DMS79 (cell line): ENCODE measurements at places on chromosomes 1 and 21.

GRCh38 chr1:154493276-154493675 is 8.7 kb upstream of the TDRD10 start:
- no peak for DNase-seq

- no peak for DNase-seq
Observed at GRCh38 chr1:113770031-113770430, 10.7 kb upstream of the PHTF1 start.

- no peak for DNase-seq
Observed at GRCh38 chr1:70490153-70490552, 79.1 kb downstream of the CTH start.

DNA sequence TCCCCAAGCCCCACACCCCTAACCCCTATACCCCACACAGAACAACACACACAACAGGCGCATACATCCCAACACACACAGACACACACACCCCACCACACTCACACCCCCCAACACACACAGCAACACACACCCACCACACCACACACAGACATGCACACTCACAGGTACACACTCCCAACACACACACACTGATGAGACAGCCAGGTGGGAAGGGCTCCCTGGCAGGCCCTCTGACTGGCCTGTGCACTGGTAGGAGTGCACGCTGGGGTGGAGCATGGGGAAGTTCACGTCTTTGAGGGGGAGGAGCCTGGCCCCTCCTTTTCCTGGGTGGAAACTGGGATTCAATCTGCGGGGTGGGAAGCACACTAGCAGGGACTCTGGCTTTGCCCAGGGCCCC is 116.7 kb downstream of the RHOU start:
- DNase-seq = no peak

- DNase-seq = no peak
Observed at GRCh38 chr1:8652467-8653046, 164.9 kb downstream of the RERE start.

DNA sequence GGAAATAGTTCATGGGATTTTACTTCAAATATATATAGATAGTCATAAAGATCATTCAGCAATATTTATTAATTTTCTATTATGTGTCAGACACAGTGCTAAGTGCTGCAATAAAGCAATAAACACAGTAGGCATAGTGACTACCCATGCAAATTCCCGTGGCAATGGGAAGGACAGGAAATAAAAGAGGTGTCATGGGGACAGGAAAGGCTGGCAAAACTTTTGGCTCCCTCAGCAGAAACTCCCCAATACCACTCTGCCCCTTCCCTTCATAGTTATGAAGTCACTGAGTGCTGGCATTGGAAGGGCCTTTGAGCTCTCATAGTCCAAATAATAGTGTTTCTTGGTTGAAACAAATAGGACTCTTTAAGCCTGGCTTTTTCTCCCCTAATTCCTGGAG is 104.4 kb upstream of the DPT start:
- DNase-seq = no peak

GRCh38 chr21:30081506-30081905 is 85.1 kb downstream of the CLDN17 start:
- no peak for DNase-seq

DNA sequence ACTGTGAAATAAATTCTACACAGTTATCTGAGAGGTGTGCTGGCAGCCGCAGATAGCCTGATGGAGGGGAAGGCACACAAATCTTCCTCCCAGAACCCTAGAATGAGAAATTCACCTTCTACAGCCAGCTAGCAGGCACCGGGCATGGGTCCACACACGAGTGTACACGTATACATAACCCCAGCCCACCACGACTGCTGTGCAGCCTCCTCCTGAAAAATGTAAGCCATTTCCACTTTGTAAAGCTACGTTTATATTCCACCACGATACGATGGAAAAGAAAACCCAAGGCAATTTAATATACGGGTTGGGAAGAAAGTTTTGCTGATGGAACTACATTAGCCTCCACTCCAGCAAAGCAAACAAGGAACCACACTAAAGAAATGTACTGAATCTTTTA is 1.8 kb downstream of the BTG3 start:
- peak; percentile 9 for DNase-seq

GRCh38 chr1:40014812-40015594 is 25.5 kb upstream of the CAP1 start:
- DNase-seq = no peak

GRCh38 chr1:164709126-164709525 is 150.1 kb downstream of the PBX1 start:
- no peak for DNase-seq

- DNase-seq = peak; percentile 50
Observed at GRCh38 chr1:156746728-156747631, 4.5 kb downstream of the HDGF start.

GRCh38 chr1:229942501-229942900 is 124.5 kb upstream of the GALNT2 start:
- DNase-seq = no peak

- DNase-seq = peak; percentile 8
Observed at GRCh38 chr1:94236630-94237290, 624 bp downstream of the ARHGAP29 start.

DNA sequence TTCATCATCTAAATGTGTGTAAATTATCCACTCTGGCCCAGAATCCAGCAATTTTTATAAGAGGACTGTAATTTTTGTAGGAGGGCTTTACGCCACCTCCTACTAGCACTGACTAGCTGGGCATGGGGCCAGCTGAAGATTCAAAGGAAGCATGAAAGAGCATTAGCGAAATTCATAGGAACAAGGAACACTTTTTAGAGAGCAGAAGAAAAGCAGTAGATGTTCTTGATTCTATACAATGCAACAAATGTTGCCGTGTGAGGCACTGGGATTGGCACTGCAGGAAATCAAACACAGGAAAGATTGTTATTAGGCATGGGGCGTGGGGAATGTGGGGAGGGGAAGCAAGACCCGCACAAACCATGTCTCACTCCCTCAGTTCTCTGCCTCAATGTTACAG is 58.4 kb upstream of the PARP1 start:
- peak; percentile 30 for DNase-seq

DNA sequence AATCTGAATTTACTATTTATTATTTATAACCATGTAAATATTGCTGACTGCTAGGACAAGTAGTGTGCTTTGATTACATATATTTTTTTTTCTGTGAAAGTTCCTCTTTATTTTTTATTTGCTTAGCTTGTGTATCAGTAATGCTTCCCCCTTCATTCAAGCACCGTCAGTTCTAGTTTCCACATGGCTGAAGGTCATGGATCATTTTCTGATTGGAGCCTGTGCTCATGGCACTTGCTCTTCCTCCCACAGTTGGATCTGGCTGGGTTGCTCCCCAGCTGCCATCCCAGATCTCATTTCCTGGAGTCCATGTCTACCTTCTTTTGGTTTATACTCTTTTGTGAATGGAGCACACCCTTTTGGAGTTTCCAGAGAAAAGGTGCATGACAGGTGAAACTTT is 57.0 kb upstream of the IGSF5 start:
- DNase-seq = no peak

- DNase-seq = peak; percentile 26
Observed at GRCh38 chr1:37602750-37603694, 7.3 kb upstream of the GNL2 start.

DNA sequence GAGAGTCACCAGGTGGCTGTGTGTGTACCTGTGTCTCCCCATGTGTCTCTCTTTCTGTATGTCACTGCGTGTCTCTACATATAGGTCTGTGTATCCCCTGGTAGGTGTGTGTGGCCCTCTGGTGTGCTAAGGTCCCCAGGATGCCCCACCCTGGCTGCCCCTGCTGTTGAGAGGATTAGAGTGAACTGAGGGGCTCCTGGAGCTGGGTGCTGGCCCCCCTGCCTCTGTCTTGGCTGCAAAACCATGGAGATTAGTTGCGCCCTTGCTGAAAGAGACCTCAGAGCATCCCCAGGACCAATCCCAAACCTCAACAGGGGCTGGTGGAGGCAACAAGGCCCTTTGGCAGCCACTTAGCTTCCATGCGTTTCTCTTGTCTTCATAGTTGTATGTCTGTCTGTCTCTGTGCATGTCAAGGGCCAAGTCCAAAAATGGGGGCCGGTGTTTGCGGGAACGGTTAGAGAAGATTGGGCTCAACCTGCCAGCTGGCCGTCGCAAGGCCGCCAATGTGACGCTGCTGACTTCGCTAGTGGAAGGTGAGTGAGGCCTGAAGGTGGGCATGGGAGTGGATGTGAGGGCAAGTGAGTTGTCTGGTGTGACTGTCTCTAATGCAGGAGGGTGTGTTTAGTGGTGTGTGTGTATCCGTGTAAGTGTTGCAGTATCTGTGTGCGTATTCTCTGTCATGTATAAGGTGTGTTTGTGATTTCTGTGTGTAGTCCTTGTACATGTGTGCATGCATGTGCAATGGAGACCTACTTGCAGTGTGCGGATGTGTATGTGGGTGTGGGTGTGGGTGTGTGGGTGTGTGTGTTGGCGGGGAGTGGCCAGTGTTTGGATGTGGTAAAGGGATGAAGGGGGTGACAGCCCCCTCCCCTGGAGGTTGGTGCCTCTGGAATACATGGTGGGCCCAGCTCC is 16.7 kb downstream of the TFAP2E start:
- no peak for DNase-seq

DNA sequence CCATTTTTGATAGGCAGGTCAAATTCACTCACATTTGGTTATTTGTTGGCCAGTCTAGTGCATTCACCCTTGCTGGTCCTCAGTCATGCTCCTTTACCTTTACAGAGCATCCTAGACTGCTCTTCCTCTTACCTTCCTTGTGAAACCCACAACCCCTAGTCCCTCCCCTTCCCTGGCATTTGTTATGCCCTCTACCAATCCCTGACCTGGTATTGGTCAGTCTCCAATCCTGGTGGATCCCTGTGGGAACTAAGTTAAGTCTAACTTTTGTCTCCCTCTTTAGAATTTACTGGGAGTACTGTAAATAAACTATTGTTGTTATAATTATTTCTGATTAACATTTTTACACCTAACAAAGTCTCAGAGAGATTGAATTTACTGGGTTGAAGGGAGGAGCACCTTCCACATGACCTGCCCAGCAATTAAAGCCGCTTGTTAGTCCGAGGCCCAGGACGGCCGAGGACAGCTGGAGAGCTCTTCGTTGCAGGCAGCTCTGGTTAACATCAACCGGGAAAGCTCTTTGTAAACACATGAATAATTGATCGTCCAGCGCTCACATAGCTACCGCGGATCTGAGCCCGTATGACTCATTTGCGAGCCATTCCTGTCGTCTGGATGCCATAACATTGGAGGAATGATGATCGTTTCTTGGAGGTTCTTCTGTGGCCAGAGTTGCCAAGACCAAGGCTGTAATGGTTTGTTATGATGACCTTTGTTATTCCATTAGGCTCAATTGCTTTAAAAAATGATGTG is 31.9 kb downstream of the MTARC1 start:
- DNase-seq = no peak

DNA sequence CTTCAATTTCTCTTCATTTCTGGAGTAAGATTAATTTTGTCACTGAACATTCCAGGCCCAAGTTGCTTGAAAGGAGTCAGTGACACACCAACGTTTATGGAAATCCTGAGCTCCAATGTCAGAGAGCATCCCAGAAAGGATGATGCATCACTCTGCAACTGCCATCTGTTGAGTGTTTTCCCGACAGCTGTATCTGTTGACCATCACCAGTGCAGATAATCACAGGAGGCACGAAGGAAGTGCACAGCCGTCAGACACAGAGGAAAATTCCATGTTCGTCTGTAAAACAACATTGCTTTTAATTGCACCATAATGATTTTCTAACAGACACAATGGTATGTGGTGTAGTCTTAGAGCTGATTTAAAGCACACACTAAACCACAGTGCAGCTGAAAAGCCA is 376.7 kb upstream of the ADGRL2 start:
- DNase-seq = no peak

GRCh38 chr1:203089651-203090045 is 3.8 kb upstream of the MYOG start:
- DNase-seq = no peak

DNA sequence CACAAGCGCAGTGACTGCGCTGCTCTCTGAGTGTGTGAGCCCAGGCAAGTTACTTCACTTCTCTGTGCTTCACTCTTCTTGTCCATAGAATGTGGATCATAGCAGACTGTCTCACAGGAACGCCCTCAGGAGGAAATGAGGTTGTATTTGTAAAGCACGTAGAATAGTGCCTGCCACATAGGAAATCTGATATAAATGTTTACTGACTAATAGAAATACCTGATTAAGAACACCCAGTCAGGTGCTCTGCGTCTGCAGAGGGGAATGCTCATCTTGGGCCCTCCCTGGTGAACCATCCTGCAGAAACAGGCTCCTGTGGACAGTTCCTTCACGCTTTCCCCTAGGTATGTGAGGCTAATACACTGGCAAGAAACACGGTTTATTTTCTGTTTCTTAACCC is 100.3 kb downstream of the BEND5 start:
- DNase-seq = no peak

GRCh38 chr1:236066828-236067386 is 2.0 kb upstream of the NID1 start:
- no peak for DNase-seq

DNA sequence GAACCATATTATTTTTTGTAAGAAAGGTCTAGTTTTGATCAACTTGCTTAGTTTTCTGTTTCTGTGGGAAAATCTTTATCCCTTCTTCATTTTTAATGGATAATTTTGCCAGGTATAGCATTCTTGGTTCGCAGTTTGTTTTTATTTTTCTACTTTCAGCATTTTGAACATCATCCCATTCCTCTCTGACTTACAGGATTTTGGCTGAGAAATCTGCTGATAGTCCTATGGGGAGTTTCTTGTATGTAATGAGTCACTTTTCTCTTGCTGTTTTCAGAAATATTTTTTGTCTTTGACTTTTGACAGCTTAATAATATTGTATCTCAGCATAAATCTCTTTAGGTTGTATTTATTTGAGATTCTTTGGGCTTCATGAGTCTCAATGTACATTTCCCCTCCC is 389.1 kb downstream of the PBX1 start:
- DNase-seq = no peak

DNA sequence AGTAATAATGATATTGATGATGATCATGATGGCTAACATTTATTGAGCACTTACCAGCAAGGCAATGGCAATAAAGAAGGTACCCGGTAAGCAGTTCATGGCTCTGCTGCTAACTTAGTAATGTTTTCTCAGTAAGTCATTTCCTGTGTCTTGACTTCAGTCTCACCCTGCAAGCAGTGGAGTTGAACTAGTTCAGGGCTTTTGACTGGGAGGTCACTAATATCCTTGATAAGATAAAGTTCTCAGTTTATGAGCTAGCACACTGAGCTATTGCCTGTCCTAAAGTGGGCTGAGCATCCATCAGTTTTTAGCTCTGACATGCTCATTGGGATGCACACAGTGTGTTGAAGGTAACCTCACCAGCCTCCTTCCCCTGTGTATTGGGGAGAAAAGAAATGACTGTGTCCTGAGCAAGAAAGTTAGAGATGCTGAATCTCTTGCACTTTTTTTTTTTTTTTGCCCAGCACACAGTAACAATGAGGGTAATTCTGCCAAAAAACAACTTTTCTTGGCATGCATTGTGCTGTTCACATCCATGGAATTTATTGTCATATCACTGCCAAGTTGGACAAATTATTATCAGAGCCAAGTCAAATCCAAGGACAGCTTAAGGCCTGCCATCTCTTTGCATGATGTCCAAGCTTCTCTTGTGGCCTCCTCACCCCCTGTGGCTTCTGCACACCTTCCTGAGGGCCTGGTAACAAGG is 55.5 kb upstream of the GADD45A start:
- no peak for DNase-seq

GRCh38 chr1:187692799-187693198 is 864.0 kb downstream of the PLA2G4A start:
- no peak for DNase-seq

- DNase-seq = no peak
Observed at GRCh38 chr1:214506972-214507431, 44.4 kb downstream of the PTPN14 start.

GRCh38 chr1:61851849-61852669 is 109.8 kb downstream of the PATJ start:
- peak; percentile 26 for DNase-seq

GRCh38 chr1:245996811-245997210 is 510.3 kb downstream of the SMYD3 start:
- DNase-seq = no peak
